ENCODE measurements at places on chromosomes 2 and 18.

- DNase-seq: no peak
These were observed 84.1 kb upstream of the SLC8A1 start for GRCh38 chr2:40535972-40536371.

DNA sequence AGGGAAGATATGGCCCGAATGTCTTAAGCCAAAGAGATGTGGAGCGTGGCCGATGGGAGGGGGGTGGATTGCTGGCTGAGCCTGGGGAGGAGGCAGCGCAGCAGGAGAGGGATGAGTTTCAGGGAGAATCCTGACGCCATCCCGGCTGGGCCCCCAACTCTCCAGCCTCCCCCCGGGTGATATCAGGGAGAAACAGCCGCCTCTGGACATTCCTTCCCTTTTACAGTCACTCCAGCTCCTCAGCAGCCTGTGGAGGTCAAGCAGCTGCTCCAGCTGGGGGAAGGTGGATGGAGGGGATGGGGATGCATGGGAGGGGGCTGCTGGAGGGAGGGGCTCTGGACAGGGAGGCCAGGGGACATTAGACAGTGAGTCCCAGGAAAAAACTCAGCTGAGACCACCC, 9.5 kb upstream of the DES start:
- peak; percentile 71 for DNase-seq

DNA sequence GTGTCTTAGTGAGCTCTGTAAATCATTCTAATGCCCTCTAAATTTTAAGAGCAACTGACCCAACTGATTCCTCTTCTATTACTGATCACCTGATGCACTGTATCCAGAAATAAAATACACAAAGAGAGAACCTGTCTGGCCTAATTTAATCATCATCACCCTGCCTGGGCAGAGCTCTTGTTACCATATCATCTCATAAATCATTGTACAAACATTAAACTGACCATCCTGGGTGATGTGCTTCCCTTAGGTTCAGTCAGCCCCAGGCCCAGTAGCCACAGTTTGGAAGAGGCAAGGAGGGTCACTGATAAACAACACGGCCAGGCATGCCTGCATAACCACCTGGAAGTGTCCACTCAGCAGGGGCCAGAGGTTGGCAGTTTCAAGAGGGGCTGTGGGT, 22.7 kb upstream of the ACMSD start:
- no peak for DNase-seq

DNA sequence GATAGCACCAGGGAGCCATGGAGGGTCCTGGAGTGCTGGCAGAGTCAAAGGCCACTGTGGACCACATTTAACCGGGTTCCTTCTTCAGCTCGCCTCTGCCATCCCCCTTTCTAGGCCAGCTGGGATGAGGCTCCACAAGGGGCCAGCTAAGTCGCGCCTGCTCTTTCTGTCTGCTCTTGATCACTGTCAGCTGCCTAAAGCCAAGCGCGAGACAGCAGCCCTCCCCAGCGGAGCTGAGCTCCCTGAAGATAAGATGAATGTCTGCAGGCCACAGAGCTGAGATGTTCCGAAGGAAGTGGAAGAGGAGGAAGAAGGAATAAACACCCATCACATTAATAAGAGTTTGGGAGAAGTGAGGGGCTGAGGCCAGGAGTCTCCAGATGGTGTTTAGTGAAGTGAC, 99.6 kb downstream of the CELF4 start:
- DNase-seq: no peak

DNA sequence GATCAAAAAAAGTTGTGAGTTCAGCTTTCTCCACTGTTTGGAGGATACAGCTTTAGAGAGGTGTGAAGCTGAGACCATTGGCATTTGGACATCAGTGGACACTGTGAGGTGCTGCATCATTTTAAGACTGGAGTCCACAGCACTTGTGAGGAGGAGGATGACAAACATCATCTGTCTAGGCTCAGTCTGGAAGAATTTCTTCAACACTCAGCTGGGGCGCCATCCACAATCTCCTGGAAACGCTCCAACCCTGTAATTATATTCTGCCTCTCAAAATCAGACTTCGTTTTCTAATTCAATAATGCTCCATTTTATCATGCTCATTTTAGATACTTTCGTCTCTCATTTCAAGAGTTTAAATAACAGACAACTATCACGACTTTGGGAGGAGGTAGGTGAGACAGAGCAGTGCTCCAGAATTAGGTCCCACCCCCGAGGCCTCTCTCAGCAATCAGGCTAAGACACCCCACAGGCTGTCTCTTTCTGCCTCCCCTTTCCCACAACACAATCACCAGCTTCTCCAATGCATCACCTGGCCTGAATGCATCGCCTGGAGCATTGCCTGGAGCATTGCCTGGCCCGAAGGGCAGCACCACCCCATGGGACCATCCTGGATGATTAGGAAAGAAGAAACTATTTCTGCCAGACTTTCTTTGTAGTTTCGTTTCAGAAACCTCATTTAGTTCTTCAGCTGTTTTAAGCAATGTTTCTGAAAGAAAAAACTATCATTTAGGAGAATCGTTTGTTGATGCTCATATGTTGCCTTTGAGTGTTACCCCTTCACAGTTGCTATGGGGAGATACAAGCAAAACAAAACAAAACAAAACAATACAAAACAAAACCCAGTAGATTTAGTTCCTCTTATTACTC, 37.0 kb upstream of the DPP10 start:
- no peak for DNase-seq

- DNase-seq: no peak
These were observed 416.8 kb downstream of the LRATD1 start for GRCh38 chr2:15049096-15049993.

DNA sequence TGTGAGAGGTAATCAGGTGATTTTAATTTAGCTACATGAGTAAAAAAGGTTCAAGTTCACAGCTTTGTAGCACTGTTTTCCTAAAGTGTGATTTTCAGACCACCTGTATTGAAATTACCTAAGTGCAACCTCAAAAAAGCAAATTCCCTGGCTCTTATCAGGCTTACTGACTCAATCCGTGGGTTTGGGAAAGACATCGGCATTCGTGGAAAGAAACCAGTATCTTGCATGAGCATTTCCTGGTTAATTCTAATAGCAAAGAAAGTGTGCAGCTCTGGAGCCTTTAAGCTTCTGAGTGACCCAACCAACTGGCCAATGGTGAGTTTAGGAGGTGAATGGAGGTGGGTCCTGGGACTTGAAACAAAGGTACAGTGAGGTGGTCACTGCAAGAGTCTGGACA, 300.9 kb downstream of the NBAS start:
- no peak for DNase-seq

DNA sequence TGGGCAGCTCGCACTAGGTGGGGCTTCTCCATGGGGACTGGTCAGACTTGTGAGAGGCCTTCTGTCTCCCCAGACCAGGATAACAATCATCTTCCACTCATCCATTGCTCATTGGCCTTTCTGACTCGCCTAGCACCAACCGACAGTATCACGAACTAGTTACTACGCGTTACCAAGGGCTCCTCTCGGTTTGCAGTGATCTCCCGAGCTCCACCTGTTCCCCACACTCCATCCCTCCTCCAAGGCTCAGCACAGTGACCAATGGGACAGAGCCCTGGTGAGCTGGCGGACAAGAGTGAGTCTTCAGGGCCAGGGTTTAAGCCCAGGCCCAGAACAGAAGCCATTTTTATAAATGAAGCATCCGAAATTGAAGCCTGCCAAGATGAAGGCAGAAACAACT, 42.8 kb upstream of the SMAD7 start:
- DNase-seq: no peak

- no peak for DNase-seq
These were observed 55.0 kb downstream of the ARHGAP25 start for GRCh38 chr2:68789603-68790002.

GRCh38 chr2:37627710-37628109, 43.7 kb downstream of the CDC42EP3 start:
- peak; percentile 63 for DNase-seq

- peak; percentile 31 for DNase-seq
These were observed 40.8 kb downstream of the GTF3C3 start for GRCh38 chr2:196758474-196759377.

- no peak for DNase-seq
These were observed 339.3 kb downstream of the LRP1B start for GRCh38 chr2:141791521-141791920.

GRCh38 chr2:178392215-178392614, 58.8 kb downstream of the PRKRA start:
- DNase-seq: peak; percentile 9

- DNase-seq: no peak
These were observed 152.8 kb upstream of the FIGN start for GRCh38 chr2:163888591-163888990.

GRCh38 chr2:43044093-43044681, 182.2 kb downstream of the ZFP36L2 start:
- DNase-seq: no peak

- DNase-seq: no peak
These were observed 165.0 kb downstream of the DIS3L2 start for GRCh38 chr2:232126301-232127099.

- no peak for DNase-seq
These were observed 28.4 kb downstream of the FBXO48 start for GRCh38 chr2:68438455-68439303.

- DNase-seq: no peak
These were observed 15.2 kb downstream of the PAX3 start for GRCh38 chr2:222283634-222284033.

DNA sequence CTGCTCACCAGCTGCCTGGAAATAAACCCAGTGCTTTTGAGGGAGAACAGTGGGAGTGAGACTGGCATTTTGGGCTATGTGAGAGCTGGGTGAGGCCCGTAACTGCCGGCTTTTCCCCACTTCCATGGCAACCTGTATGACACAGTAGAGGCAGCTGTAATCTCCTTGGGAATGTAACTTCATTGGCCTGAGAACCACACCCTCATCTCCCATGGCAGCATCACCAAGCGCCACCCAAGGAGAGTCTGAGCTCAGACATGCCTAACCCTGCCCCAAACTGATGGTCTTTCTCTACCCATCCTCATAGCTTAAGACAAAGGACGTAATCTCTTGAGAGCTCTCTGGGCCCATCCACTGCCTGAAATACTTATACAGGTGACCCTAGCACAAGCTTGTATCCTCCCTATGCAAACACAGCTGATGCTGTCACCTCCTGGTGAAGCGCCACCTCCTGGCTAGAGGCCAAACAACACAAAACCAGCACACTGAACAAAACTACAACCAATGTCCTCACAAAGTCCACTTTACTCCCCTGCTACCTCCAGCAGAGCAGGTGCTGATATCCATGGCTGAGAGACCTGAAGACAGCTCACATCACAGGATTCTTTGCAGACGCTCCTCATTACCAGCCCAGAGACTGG, 763.4 kb upstream of the NRXN1 start:
- no peak for DNase-seq

DNA sequence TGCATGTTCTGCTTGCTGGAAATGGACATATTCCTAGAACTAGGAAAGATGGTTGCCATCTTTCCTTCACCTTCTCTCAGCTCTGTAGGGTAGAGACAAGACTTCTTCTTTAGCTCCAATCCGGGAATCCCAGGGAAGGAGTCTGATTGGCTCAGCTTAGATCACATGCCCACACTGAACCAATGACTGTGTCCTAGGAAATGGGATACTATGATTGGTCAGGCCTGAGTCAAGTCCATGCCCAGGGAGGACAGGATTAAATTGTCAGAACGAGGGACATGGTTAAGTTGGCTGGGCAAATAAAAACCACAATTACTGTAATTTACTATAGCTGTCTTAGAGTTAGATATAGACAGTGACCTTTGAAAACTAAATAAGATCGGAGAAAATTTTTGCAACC, 31.4 kb downstream of the SEMA4F start:
- no peak for DNase-seq

DNA sequence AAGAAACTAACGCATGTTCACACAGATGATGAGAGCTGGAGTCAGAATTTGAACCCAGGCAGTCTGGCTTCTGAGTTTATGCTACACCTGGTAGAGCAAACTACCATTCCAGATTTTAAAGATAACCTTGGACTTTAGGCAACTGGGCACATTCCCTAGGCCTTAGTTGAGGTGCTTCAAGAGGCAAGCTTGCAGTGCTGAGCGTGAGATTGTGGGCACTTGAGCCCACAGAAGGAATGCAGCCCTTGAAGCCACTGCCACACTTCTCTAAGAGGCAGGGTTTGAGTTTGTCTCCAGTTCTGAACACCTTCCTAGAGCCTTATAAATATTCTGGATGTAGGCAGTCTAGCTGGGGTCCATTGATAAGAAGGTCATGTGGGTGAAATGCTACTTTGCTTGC, 216.1 kb upstream of the SLC14A2 start:
- no peak for DNase-seq

- DNase-seq: no peak
These were observed 56.0 kb downstream of the CDH2 start for GRCh38 chr18:28120828-28121515.

GRCh38 chr2:197606180-197606579, 69.2 kb downstream of the RFTN2 start:
- no peak for DNase-seq

GRCh38 chr18:13629841-13630715, 96.3 kb downstream of the FAM210A start:
- DNase-seq: peak; percentile 62

GRCh38 chr2:219724628-219725027, 97.2 kb downstream of the SLC4A3 start:
- no peak for DNase-seq

DNA sequence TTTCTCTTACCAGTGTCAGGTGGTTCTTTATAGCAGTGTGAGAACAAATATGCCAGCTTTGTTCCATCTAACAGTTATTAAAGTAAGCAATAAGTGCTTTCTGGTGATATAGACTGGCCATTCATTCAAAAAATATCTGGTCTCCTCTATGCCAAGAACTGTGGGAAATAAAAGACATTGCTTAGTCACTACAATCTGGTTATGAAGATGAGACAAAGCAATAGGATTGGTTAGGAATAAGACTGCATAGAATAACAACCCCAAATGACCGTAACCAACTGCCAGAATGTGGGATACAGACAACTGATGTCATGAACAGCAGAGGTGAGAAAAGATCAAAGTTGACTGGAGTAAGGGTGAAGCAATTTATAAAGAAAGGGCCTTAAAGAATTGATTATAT, 83.8 kb downstream of the MBD2 start:
- DNase-seq: peak; percentile 62

GRCh38 chr2:3598912-3599854, 4.3 kb downstream of the COLEC11 start:
- no peak for DNase-seq

DNA sequence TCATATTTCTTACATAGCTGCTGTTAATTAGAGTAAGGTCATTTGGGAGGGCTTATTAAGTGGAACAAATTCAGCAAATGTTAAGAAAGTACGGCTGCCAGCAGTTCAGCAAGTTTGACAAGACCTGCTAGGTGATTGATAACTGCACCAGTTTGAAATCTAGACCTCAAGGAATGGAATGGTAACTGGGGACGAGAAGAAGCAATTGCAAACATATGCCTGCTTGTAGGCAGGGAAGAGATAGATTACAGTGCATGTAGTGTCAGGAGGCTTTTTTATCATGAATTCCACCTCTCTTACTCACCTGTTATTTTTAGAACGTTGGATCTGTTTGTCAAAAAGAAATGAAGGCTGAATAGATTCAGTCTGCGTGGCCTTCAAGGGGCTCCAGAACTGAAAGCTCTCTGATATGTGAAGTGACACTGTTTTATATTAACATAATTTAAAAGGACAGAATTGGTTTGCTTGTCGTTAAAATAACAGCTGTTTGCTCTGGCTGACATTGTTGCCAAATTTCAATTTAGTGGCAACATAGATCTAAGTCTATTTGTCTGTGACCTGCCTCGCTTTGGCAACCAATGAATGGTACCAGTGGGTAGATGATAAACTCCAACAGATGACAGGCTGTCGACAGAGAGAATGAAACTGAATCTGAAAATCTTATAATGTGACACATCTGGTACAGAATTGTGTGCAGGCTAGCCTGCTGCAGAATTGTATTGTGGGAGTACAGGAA, 199.3 kb downstream of the ZNF407 start:
- DNase-seq: peak; percentile 91

Data from fibroblast of upper back skin (primary cell).